ENCODE measurements at places on chromosomes 7 and 10.

DNA sequence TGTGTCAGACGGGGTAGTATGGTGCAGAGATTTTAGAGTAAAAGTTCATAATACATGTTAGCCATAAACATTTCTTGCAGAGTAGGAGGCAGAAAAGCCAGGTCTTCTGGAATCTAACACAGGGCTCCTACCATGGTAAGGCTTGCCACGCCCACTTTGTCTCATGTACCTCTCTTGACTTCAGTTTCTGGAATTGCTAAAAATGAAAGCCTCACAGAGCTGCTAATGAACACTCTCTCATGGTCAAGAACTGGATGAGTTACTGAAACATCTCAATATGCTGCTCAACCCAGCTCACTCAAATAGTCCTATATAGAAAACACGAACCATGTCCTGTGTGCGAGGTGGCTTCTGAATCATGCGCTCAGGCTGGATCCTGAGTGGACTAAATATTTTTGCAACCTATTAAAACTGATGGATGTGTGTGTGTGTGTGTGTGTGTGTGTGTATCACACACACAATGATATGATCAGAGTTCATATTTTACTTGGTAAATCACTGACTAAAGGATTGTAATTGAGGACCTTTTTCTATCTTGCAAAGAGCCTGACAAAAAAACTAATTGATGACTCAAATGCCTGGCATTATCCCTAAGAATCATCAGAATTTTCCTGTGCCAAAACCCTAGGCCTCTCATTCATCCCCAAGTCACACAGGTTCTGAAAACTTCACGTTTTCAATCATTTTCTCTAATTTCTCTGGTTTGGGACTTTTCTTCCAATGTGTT lies 1306.6 kb downstream of the XPNPEP1 start:
- DNase-seq = no peak

DNA sequence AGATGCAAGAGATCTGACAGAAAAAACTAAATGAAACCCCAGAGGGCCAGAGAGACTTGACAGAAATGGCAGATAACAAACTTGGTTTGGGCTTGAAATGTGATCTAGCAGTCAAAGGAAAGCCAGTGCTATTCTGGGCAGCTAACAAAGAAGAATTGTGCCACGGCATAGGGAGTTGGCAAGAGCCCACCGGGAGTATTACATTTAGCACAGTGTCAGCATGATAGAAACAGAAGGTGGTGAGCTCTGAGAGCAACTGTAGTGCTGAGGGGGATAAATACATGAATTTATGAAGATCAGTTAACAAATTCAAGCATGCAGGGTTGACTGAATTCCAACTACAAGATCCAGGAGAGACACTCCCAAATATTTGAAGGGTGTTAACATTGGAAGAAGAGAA lies 91.1 kb downstream of the AHCYL2 start:
- peak; percentile 50 for DNase-seq

GRCh38 chr10:92240289-92241157 lies 50.4 kb downstream of the CPEB3 start:
- peak; percentile 73 for DNase-seq

DNA sequence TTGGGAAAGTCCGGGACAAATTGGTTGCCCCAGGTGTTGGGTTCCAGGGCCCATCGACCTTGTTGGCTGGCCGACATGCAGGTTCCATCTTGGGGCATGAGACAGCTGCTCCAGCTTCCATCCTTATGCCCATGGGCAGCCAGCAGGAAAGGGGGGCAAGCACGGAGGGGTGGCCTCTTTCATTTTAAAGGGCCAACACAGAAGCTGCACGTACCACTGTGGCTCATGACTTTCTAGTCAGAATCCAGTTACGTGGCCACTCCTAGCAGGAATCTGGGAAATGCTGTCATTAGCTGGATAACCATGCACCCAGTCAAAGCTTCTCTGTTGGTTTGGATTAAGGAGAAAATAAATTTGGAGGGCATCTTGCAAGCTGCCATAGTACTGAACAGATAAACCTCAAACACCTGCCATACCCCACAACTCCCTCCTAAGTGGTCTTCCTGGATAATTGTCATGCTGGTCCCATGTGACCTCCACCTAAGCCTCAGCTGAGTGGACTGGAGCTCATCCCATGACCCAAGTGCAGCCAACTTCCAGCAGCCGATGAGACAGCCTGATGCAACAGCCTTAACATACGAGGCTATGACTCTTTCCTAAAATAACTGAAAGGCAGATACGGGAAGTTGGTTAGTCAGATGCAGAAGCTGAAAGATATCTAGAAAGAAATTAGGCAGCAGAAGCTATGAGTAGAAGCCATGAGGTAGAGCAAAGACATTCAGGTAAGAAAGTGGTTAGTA lies 21.4 kb upstream of the GSDME start:
- peak; percentile 97 for DNase-seq

DNA sequence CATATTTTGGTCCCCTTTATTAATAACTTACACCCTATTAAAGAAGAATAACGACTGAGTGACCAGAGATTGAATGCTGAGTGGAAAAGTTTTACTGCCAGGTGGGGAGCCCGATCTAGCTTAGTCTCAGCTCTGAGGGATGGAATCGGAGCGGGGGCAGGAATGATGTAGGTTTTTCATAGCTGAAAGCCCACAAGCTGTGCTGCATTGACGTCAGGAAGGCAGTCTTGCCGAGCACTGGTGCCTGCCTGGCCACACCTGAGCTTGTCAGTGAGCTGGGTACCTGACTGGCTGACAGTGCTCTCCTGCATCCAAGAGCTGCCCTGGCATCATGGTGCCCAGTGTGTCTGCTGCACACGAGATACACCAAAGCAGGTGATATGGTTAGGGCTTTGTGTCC lies 34.8 kb downstream of the GRK5 start:
- DNase-seq = no peak

- DNase-seq = no peak
Observed at GRCh38 chr7:140774371-140774770, 77.9 kb downstream of the NDUFB2 start.

GRCh38 chr7:7851381-7851780 lies 117.2 kb upstream of the GLCCI1 start:
- no peak for DNase-seq

GRCh38 chr10:85379338-85379737 lies 987.3 kb downstream of the GRID1 start:
- DNase-seq = no peak

DNA sequence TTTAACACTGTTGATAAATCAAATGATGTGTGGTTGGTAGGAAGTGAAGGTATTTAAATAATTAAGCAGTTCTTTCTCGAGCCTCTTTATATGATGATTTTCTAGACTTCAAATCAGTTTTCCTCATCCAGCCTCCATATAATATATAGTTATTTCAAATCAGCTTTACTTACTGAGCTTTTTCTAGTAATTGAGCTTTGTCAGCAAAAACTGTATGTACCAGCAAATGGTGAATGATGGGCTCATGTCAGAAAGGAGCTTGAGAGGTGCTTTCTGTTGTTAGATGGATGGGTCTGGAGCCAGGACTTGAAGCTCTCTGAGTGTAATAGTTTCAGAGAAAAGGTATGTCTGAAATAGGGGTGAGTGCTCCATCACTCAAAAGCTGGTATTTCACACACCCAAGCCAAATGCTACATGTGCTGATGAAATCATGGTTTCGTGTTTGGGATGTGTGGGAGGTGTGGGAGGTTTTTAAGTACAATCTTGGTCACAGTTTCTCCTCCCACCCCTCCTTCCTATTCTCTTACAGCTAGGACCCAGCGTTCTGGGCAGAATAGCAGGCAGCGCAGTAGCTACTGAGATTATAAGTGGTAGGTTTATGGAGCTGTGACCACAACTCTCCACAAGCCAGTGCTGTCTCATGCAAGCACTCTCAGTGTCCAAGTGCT lies 55.8 kb downstream of the LRMDA start:
- peak; percentile 64 for DNase-seq

DNA sequence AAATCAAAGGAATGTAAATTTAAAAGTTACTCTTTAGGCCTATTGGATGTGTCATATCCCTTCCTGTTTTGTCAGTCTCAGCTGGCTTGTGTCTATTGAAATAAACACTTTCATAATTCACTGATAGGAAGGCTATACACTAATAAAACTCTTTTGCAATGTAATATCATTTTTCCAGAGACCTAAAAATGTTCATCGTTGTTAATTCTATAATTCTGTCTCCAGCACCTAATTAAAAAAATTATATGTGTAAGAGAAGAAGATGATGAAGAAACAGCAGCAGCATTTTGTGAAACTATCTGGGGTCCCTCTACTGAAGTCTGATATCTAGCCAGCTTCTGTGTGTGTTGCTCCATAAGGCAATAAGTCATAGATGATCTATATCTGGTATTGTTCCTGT lies 602.7 kb downstream of the ETV1 start:
- no peak for DNase-seq

DNA sequence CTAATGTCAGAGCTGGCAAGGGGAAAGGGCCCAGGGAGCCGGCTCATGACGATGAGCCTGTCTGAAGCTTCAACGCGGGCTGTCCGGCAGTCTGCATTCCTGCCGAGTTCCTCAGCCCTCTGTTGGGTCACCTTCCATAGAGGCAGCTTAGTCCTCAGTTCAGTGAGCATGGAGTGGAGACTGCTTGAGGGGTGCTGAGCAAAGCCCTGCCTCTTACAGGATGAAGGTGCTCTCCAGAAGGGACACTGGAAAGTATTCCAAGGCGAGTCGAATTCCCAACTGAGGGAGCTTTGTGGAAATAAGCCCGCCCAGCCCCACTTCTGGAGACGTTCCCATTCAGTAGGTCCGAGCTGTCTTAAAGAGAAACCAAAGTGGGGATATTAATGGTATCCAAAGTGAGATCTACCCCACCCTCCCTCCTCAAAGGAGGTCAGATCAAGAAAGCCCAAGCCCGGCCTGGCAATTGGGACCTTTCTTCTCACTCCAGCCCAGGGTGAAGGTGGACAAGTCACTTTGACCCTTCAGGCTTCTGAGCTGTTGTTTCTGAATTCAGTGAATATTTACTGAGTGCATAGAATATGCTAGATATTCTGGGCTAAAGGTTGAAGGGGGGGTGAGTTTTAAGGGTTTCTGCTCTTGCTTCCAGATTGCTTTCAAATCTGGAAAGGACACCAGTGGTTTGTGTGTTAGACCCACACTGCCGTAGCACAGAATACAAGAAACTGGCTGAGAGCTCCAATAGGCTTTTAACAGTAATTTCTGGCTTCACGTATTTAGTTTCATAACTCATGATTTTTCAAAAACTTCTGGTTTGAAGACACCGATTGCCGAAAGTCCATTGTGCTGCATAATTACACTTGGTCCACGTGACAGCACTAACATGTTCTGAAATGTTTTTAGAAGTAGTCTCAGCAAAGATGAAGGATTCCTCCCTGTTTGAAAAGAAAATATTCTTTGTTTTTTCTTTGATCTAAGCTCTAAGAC lies 3.5 kb downstream of the EGFR start:
- DNase-seq = peak; percentile 61

DNA sequence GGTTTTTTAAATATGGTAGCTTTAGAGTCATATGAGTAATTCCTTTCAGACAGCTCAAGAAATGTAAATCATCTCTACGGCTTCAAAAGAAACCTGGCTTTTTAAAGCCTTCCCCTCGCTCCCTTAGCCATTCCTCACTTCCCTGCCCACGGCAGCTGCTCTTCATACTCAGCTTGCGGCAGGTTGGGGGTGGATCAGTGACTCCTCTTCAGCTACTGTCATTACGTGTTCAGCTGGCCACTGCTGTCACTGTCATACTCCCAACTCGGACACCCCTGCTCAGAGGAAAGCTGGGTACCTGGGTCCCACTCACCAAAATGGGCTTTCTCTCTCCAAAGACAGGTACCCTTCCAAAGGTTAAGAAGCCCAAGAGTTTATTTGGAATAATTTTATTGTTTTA lies 6.6 kb downstream of the YWHAG start:
- DNase-seq = no peak

DNA sequence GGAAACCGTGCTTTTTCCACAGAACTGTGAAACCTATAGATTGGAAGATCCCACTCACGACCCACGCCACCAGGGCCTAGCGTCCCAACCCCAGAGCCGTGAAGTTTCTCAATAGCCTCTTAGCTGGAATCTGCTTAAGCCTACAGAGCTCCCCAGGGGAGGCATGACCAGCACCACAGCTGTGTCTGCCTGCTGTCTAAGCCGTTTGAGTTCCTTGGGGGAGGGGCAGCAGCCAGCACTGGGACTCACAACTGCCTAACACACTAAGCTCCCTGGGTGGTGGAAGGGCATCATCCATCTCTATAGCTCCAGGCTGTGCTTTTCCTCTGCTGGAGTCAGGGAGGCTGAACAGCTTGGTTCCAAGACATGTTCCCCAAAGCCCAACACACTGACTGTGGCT lies 26.0 kb upstream of the TMEM140 start:
- no peak for DNase-seq

DNA sequence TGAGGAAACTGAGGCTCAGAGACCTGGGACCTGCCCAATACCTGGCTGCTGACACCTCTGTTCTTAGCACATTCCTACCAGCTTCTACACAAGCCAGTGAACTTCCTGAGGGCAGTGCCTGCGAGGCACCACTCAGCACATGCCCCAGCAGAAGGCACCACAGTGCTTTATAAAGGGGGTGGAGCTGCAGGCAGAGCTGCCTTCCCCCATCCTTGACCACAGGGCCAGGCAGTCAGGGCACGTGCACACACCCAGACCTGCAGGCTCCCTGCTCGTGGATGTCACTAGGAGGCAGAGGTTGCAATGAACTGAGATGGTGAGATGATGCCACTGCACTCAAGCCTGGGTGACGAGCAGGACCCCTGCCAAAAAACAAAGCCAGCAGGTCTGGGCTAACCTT lies 39.2 kb upstream of the TUBB8 start:
- no peak for DNase-seq

DNA sequence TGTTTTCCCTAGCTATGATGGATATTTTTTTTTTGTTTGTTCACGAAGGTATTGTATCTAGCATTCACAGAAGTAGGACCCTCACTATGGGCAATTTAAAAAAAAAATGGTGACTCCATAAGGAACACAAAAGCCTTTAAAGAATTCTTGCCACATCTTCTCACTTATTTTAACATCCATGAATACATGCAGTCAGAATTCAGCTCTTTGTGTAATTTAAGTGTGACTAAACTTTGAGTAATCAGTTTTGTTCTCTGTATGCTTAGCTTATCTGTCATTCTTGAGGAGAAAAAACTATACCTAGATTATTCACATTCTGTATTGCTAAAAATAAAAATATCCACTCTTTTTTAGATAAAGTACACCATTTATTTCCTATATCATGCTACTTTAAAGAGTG lies 313.2 kb upstream of the KCND2 start:
- peak; percentile 82 for DNase-seq

DNA sequence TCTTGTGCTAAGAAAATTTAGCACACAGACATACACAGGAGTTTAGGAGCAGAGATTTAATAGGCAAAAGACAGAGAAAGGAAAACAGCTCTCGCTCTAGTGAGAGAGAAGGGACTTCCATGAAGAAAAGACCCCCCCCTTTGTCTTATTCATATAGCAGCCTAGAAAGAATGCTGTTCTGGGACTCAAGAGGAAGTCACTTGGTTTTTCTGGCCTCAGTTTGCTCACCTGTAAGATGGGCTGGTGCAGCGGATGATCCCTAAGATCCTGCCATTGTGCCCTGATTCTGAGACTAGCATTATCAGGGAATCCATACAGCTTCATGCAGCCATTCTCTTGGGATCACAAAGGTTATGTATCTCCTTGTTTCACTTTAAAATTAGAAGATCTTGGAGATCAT lies 42.7 kb downstream of the LYZL2 start:
- no peak for DNase-seq

GRCh38 chr10:32197423-32197822 lies 141.2 kb upstream of the KIF5B start:
- no peak for DNase-seq

GRCh38 chr10:73962386-73962785 lies 35.5 kb upstream of the VCL start:
- DNase-seq = no peak

Data from fibroblast of the aortic adventitia (primary cell).